NCI-H1930 (cell line): ENCODE measurements at places on chromosomes 12 and 14.

DNA sequence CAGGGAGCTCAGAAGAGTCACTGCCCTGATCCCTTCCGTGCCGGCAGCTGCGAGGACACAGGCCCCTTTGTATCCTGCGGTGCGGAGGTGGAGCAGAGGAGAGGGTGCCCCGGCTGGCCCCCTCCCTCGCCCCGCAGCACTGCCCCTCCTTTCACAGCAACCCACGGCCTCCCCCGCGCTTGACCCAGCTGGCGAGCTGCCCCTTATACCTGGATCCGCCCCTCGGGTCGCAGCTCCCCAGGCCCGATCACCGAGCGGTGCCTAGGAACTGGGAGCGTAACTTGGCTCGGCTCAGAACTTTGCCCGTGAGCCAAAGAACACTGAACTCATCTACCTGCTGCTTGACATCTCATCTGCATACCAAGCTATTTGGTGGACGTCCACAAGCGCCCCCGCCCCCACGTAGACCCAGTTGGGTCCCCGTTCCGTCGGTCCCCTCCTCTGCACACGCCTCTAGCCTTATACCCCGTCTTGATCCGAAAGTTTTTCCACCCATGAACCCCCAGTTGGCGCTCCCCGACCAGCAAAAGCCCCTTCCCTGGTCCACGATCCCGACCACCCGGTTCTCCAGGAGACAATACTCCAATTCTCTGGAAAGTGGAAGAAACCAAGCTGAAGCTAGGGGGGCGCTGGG lies 697 bp upstream of the DNAJC14 start:
- peak; percentile 50 for DNase-seq

GRCh38 chr12:69007101-69007854 lies 74.3 kb upstream of the CPM start:
- peak; percentile 45 for DNase-seq

DNA sequence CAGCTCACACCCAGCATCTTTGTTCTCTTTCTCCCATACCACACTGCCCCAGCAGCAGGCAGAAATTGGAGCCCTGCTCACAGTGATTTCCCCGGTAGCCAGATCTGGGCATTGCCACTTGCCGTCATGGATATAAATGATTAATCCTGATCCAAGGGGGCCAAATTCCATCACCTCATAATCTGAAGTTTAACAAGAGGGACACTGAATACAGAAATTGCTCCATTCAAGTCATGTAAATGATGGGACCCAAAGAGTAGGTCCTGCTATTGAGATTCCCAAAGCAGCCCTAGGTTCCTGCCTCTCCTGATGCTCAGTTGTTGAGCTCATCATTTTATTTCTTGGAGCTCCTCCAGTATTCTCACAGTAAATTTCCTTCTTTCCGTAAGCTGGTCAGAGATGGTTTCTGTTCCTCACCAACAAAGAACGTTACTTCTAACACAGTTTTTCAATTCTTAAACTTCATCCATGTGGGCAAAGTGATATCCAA lies 11.7 kb downstream of the ITPR2 start:
- DNase-seq = no peak

DNA sequence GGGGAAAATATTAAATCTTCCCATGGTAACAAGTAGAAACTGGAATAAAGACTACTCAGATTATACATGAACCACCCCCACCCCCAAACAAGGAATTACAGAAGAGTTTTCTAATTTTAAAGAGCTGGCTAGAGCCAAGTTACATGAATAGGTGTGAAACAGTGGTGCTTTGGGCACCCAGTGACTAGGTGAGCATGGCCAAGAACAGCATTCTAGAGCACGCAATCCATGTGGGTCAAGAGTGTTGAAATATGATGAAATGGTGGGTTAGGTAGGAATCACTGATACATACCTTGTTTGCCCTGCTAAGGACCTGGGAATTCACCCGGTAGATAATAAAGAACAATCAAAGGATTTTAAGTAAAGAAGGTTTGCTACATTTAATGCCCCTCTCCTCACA lies 118.1 kb upstream of the SLCO1C1 start:
- DNase-seq = no peak

DNA sequence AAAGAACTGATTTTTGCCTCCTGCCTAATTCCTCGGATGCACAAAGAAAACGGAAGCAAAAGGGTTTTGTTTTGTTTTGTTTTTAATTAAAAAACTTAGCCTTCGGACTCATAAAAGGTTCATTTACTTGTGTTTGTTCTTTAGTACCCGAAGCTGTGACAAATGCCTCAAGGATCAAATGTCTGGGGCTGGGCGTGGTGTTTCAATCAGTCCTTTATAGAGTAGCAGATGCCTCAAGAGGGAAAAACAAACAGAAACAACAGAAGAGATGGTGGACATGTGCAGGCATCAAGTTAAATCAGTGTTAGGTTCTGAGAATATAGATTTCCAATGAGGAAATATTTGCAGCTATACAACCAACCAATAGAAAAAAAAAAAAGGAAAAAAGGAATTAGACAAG lies 1.6 kb upstream of the WIF1 start:
- no peak for DNase-seq

- peak; percentile 80 for DNase-seq
These were observed at the start of gene KLHDC2 for GRCh38 chr14:49767571-49768300. TSS of gene KLHDC2 (plus strand) at chr14:49768153. CDS start at chr14:49768469, 316 bp downstream.

DNA sequence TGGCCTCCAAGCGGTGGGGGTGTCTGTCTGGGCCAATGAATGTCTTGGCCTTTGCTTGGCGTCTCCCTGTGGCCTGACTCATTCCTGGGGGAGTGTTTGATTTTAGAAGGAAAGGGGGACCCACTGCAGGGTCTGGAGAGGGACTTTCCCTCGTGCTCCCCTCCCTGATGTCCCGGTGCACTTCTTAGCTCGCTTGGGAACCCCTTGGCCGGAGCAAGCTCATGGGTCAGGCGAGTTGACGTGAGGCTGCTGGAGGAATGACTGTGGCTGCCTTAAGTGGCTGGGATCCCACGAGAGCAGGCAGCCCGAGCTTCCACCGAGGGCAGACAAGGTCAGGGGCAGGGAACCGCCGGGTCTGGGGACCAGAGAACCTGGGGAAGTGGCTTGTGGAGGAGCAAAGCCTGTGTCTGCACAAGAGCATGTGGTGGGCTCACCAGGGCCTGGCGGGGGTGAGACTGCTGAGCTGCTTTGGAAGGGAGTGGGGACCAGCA lies 218.4 kb upstream of the C14orf180 start:
- no peak for DNase-seq

GRCh38 chr12:114729731-114730130 lies 45.8 kb upstream of the TBX3 start:
- no peak for DNase-seq

GRCh38 chr14:79436335-79436734 lies 775.0 kb downstream of the DIO2 start:
- no peak for DNase-seq

- no peak for DNase-seq
These were observed 38.2 kb upstream of the ZNF641 start for GRCh38 chr12:48388938-48389337.

DNA sequence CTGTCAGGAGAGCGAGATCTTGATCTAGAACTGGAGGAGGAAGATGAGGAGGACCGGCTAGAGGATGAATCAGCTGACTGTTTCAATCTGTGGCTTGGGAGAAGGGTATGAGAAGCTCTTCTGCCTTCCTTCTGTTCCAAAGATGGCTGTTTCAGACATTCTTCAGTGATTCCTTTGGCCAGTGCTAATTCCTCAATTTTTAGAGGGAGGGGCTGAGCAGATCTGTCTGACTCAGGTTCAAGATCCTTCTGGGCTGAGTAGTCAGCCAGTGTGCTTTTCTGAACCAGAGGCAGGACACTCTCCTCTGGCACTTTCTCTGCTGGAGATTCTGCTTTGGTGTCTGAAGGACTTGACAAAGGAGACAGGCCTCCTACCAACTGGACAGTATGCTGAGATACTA lies 15.2 kb downstream of the ACIN1 start:
- no peak for DNase-seq

GRCh38 chr12:71576496-71576895 lies 87.2 kb downstream of the ZFC3H1 start:
- no peak for DNase-seq

GRCh38 chr14:102246071-102246470 lies 58.9 kb downstream of the MOK start:
- no peak for DNase-seq

GRCh38 chr12:89206390-89206789 lies 145.9 kb downstream of the DUSP6 start:
- no peak for DNase-seq

GRCh38 chr12:125836647-125837046 lies 771.4 kb downstream of the AACS start:
- DNase-seq = no peak

DNA sequence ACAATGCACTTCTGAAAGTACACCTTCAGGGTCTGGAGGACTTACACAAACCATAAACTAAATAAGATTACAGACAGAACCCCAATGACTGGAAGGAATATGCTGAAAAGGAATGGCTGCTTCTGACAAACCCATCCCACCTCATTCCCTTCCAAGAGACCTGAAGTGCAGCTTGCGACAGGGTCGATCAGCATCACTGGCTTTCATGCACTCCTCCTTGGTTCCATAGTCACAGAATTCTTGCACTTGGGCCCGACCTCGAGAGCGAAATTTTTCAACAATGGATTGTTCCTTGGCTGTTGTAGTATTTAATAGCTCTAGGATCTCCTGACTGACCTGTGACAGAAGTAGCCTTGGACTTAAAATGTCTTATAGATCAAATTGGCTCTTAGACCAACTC lies 9.6 kb downstream of the METTL3 start:
- no peak for DNase-seq

- no peak for DNase-seq
These were observed 36.5 kb downstream of the LTBP2 start for GRCh38 chr14:74575507-74575906.

DNA sequence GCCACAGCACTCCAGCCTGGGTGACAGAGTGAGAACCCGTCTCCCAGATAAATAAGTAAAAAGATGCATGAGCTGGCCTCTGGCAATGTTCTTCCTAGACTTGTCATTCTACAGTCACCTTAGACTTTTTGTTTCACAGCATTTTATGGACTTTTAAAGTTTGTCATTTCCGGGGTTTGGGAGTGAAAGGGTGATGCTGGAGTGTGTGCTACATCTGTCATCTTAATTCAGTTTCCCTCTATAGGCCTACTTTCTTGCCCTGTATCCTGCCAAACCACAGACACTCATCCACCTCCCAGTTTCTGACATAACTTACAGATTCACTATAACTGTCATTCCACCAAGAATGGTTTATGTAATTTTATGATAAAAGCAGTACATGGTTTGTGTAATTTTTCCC lies 166.7 kb upstream of the PARP11 start:
- no peak for DNase-seq
